ENCODE measurements at places on chromosomes 3 and 15. TPM values are rescaled to one million over a fixed set of nuclear protein-coding genes. Genes with fewer than 3 reads are reported as not detected.

DNA sequence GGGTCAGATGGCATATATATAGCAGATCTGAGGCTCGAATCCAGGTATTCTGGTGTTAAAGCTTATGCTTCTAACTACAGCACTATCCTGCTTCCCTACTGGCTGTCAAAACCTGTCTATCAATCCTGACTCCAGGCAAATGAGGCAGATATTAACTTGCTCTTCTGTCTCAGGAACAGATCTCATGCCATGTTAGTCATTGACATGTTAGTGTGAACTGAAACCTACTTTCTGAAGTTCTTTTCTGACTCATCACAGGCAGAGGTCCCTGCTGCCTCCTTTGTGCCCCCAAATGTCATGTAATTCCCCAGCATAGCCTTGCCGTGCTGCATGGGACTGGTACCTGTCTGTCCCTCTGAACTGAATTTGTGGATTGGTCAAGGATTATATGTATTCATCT lies 125.0 kb upstream of the SMAD3 start:
- no peak overlapping the region for H3K27ac ChIP-seq
- H3K36me3 ChIP-seq = no peaks in the 10 kb centered on the region
- DNase-seq = peak; percentile 76
- H3K4me1 ChIP-seq = peaks cover 7% of the 10 kb centered on the region
- no peak overlapping the region for H3K4me3 ChIP-seq

The KCNH8 gene
- 0.11 TPM for total RNA-seq

The FBXW12 gene
- total RNA-seq = not detected

DNA sequence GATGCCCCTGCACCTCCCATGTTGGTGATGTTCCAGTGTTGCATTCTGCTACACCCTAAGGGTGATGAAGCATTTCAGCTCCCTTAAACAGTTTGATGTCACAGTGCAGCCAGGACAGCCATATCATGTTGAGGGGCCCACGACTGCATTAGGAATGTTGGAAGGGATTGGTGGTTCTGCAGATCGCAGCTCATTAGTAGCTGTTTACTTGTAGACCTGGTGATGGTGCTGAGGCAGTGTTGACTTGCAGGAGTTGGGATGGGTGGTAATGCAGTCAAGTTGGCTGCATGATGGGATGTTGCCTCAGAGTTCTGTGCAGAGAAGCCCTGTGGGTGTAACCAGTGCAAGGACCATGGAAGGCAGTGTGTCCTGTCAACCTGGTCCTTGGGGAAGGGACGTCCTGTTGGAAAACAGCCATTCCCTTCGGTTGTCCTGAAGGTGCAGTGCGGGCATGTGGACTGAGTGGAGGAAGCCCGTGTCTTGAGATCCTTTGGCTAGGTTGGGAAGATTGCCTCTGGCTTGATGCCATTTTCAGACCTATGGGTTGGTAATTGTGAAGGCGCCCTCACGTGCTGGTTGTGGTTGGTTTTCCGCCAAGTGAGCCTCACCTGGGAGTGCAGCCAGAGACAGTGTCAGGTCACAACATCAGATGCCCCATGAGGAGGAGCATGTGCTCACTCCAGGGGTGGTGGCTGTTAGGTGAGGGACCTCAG lies 100.7 kb downstream of the SNRPN start:
- H3K27ac ChIP-seq = no peak overlapping the region
- DNase-seq = no peak

GRCh38 chr15:85690561-85691231 lies 104.0 kb downstream of the KLHL25 start:
- no peaks in the 10 kb centered on the region for H3K27me3 ChIP-seq
- peak; percentile 79 for DNase-seq
- peaks cover 12% of the 10 kb centered on the region for H3K36me3 ChIP-seq
- peak overlapping the region; percentile 97 for H3K27ac ChIP-seq
- peak overlapping the region; percentile 62 for H3K4me3 ChIP-seq

The EOGT gene
- total RNA-seq = 9.0 TPM

GRCh38 chr15:87591582-87591981 lies 665.0 kb downstream of the NTRK3 start:
- H3K36me3 ChIP-seq = no peaks in the 10 kb centered on the region
- H3K27ac ChIP-seq = no peak overlapping the region
- no peaks in the 10 kb centered on the region for H3K27me3 ChIP-seq
- H3K4me1 ChIP-seq = no peaks in the 10 kb centered on the region

DNA sequence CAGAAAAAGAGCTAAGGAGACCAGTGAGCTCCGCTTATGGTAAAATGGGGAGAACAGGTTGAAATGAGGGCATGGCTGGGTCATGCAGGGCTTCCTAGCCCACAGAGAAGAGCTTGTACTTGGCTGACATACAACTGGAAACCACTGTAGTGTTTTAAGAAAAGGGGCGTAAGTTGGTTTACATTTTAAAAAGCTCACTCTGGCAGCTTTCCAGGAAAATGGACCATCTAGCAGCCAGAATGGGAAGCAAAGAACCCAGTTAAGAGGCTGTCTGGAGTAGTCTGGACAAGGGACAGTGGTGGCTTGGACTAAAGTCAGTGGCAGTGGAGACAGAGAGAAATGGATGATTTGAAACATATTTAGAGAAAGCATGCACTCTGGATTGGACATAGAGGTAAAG lies 1.9 kb downstream of the MORC1 start:
- no peak for DNase-seq
- no peak overlapping the region for H3K27ac ChIP-seq
- no peaks in the 10 kb centered on the region for H3K36me3 ChIP-seq
- no peaks in the 10 kb centered on the region for H3K27me3 ChIP-seq
- no peaks in the 10 kb centered on the region for H3K4me1 ChIP-seq

The TRPM1 gene
- 0.16 TPM for total RNA-seq

DNA sequence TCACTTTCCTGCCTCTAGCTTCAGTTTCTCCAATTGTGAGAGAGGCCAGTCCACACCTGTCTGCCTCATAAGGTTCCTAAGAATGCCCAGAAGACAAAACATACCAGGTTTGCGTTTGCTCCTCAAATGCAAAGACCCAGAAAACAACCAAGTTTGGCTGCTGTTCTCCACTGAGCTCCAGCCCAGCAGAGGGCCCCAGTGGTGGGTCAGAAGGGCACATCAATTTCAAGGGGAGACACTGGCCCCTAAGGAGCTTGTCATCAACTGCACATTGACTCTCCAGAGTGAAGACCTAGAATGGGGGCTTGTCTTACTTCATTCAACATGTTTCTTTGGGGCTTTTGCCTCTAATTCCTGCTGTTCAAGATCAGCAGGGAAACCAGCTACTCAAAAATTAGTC lies 127.9 kb upstream of the SLC6A11 start:
- peaks cover 1% of the 10 kb centered on the region for H3K27me3 ChIP-seq
- no peaks in the 10 kb centered on the region for H3K4me1 ChIP-seq
- no peak overlapping the region for H3K4me3 ChIP-seq
- no peak overlapping the region for H3K27ac ChIP-seq
- no peaks in the 10 kb centered on the region for H3K36me3 ChIP-seq

- no peak for DNase-seq
- H3K27ac ChIP-seq = no peak overlapping the region
- H3K27me3 ChIP-seq = no peaks in the 10 kb centered on the region
- peaks cover 4% of the 10 kb centered on the region for H3K4me1 ChIP-seq
These were observed 218.8 kb upstream of the ICE2 start for GRCh38 chr15:60697750-60698149.

The ADPRH gene
- total RNA-seq = 26.0 TPM

- DNase-seq = no peak
- no peaks in the 10 kb centered on the region for H3K27me3 ChIP-seq
- peaks cover 56% of the 10 kb centered on the region for H3K4me1 ChIP-seq
These were observed 12.4 kb downstream of the C3orf20 start for GRCh38 chr3:14687360-14687759.

DNA sequence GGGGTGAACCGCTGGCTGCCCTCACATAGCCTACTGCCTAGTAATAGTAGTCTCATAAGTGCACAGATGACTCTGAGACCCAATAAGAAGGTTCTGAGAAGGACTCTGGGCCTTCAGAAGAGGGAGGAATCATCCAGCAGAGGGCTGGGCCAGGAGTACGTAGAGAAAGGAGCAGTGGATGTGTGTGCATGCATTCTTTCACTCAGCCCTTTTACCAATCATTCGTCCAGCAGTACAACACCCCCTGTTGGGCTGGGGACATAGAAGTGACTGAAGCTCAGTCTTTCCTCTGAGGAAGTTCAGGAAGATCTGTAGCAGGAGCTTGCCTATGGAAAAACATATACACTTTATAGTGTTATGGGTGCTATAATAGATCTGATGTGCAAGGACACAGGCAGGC lies 333.1 kb downstream of the CLSTN2 start:
- H3K36me3 ChIP-seq = no peaks in the 10 kb centered on the region
- no peaks in the 10 kb centered on the region for H3K27me3 ChIP-seq
- no peak overlapping the region for H3K27ac ChIP-seq
- no peak for DNase-seq

The IL12A gene
- total RNA-seq = 3.1 TPM

DNA sequence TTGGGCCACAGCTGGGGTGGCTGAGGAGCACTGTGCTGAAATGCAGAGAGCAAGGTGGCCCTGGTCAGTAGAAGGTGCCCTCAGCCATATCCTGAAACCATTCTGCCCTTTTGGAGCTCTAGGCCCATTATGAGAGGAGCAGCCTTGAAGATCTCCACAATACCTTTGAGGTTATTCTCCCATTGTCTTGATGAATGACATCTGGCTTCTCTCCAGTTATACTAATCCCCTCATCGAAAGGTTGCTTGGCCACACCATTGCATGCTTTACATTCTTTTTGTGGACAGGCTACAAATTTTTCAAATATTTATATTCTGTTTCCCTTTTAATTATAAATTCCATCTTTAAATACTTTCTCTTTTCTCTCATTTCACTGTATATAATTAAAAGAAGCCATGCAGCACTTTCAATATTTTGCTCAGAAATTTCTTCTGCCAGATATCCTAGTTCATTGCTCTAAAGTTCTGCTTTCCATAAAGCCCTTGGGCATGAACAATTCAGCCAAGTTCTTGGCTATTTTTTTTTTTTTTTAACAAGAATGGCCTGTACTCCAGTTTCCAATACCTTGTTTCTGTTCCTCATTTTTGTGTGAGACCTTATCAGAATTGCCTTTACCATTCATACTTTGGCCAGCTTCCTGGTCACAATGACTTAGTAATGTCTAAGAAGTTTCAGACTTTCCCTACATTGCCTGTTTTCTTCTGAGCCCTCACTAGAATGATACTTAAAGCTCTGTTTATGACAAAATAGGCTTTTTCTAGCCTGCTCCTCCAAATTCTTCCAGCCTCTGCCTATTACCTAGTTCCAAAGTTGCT lies 138.9 kb upstream of the SGO1 start:
- H3K36me3 ChIP-seq = no peaks in the 10 kb centered on the region
- H3K4me1 ChIP-seq = peaks cover 4% of the 10 kb centered on the region
- no peak overlapping the region for H3K27ac ChIP-seq
- peak; percentile 39 for DNase-seq
- no peak overlapping the region for H3K4me3 ChIP-seq

The ITGA11 gene
- 0.13 TPM for total RNA-seq

The GP5 gene
- total RNA-seq = not detected

DNA sequence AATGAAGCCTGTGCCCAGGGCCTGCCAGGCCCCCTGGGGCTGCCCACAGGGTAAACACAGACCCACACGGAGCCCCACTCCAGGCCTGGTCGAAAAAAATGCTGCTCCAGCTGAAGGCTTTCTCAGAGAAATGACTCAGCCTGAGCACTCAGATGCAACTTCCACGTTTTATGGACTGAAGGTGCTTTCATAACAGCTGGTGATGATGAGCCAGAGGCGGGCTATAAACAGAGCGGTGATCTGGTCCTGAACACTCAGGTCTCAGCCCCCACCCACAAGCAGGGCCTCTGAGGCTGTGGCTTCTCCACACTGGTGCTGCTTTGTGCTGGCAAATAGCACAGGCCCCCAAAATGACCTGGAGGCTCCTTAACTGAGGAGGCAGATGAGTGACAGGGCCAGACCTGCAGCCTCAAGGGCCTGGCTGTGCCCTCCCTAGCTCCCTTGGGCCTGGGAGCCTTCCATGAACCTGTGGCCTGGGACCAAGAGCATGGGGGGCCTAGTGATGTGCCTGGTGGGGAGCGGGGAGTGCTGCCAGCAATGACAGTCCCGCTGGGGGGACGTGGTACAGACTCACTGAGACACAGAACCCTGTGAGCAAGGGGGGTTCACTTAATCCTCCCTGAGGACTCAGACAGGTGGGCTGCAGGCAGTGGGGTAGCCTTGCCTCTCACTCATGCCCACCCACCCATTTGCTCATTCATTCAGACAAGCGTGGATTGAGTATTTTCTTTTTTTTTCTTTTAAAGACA lies 23.0 kb upstream of the FURIN start:
- H3K36me3 ChIP-seq = no peaks in the 10 kb centered on the region
- peak overlapping the region; percentile 40 for H3K27ac ChIP-seq
- no peak overlapping the region for H3K4me3 ChIP-seq
- no peaks in the 10 kb centered on the region for H3K27me3 ChIP-seq

DNA sequence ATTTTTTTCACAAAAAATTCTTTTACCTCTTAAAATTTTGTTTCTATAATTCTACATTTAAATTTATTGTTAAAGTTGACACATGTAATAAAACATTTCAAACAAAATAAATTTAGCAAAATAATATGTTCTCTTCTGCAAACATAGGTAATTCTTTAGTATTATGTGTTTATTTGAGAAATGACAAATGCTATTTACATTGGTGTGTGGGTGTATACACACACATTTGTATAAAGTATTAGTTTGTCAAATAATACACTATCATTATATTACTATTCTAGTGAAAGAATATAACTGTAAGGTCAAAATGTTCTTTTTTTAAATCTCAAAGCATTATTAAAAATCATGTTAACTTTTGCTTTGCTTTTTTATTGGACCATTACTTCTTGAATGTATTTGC lies 1370.6 kb downstream of the SI start:
- DNase-seq = no peak
- H3K4me1 ChIP-seq = no peaks in the 10 kb centered on the region
- no peak overlapping the region for H3K27ac ChIP-seq
- H3K36me3 ChIP-seq = no peaks in the 10 kb centered on the region
- H3K27me3 ChIP-seq = no peaks in the 10 kb centered on the region

The ZMYND10 gene
- 0.45 TPM for total RNA-seq

The SCN11A gene
- total RNA-seq = not detected

The SLC24A5 gene
- total RNA-seq = not detected

GRCh38 chr3:13149330-13150108 lies 76.3 kb upstream of the IQSEC1 start:
- no peaks in the 10 kb centered on the region for H3K27me3 ChIP-seq
- no peaks in the 10 kb centered on the region for H3K36me3 ChIP-seq
- H3K27ac ChIP-seq = no peak overlapping the region

The CCR8 gene
- 16.9 TPM for total RNA-seq

- H3K27ac ChIP-seq = no peak overlapping the region
- H3K4me3 ChIP-seq = no peak overlapping the region
- H3K36me3 ChIP-seq = peaks cover 2% of the 10 kb centered on the region
- peaks cover 17% of the 10 kb centered on the region for H3K4me1 ChIP-seq
These were observed 87.0 kb downstream of the SMAD3 start for GRCh38 chr15:67152429-67152828.

The PLA2G4E gene
- 0.05 TPM for total RNA-seq

GRCh38 chr15:48850648-48851047 lies 27.3 kb upstream of the EID1 start:
- H3K36me3 ChIP-seq = no peaks in the 10 kb centered on the region
- no peaks in the 10 kb centered on the region for H3K4me1 ChIP-seq
- no peak for DNase-seq
- no peaks in the 10 kb centered on the region for H3K27me3 ChIP-seq

DNA sequence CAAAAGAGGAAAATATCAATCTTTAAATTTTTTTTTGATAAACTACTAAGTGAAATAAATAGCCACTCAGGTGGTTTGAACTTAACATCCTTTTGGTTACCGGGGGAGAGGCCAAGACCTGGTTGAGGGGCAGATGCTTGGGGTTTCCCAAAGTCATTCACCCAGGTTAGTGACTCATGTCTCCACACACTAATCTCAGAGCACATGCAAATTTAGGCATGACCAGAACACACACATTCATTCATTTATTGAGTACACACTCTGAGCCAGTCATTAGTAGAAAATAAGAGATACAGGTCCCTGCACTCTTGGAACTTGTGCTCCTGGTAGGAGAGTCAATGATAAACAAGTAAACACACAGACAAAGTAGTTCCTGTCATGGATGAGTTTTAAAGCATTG lies 7.3 kb downstream of the ILDR1 start:
- H3K27me3 ChIP-seq = no peaks in the 10 kb centered on the region
- no peaks in the 10 kb centered on the region for H3K36me3 ChIP-seq
- H3K4me1 ChIP-seq = peaks cover 72% of the 10 kb centered on the region
- H3K27ac ChIP-seq = peak overlapping the region; percentile 60
